ENCODE measurements at places on chromosomes 7 and 10.
A peak's percentile ranks its signal among the peaks of the same experiment; 100 is the strongest.

GRCh38 chr7:149524394-149524793 lies 26.8 kb upstream of the ZNF746 start:
- no peak for DNase-seq

GRCh38 chr7:132390705-132391104 lies 185.6 kb downstream of the PLXNA4 start:
- no peak for DNase-seq

GRCh38 chr7:17646253-17646956 lies 293.9 kb downstream of the SNX13 start:
- no peak for DNase-seq

GRCh38 chr10:11335167-11335652 lies 276.2 kb downstream of the USP6NL start:
- no peak for DNase-seq

- peak; percentile 82 for DNase-seq
These were observed 107.8 kb upstream of the PPP1R3A start for GRCh38 chr7:114026486-114027089.

- no peak for DNase-seq
These were observed 79.5 kb downstream of the CHST15 start for GRCh38 chr10:124013916-124014315.
